PC-3 (cell line): ENCODE measurements at places on chromosomes 5 and 9. TPM values are rescaled to one million over a fixed set of nuclear protein-coding genes. Genes with fewer than 3 reads are reported as not detected.

DNA sequence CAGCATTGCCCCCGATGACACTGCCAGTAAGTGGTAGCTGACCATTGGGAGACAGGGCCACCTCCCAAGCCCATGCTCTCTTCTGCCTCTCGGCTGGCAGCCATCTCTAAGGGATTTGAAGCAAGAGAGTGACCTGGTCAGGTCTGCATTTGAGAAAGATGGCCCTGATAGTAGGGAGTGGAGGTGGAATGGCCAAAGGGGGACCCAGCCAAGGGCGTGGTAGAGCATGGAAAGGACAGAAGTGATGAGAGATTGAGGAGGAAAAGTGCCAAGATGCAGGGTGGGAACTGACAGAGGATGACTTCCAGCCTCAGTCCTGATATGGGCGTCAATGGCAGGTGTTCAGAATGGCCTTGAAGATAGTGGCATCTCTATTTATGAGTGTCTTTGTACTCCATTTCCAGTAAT, 9.0 kb downstream of the ABL1 start:
- no peaks in the 10 kb centered on the region for H3K36me3 ChIP-seq
- no peak overlapping the region for H3K27ac ChIP-seq
- peaks cover 39% of the 10 kb centered on the region for H3K4me1 ChIP-seq

- H3K27me3 ChIP-seq = no peaks in the 10 kb centered on the region
- peak overlapping the region; percentile 46 for H3K27ac ChIP-seq
- DNase-seq = peak; percentile 99
- no peak overlapping the region for H3K4me3 ChIP-seq
- H3K4me1 ChIP-seq = peaks cover 45% of the 10 kb centered on the region
- H3K36me3 ChIP-seq = no peaks in the 10 kb centered on the region; the same call in 1 of the 2 replicates
Measured at GRCh38 chr5:31987985-31988710, 186.0 kb downstream of the GOLPH3 start.

DNA sequence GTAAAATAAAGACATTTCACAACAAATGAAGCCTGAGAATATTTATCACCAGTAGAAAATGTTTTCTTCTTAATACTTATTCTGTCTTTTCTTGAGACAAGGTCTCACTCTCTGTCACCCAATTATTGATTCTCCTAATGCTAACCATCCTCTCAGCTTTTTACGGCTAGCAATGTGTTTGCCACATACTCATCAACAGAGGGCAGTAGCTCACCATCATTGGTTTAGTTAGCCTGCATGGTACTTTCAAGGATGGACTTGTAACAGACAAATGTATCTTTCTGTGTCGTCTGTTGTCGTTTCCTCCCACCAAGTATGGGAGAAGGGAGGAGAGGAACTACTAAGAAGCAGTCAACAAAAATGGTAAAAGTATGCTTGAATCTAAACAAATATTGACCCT, 5.9 kb upstream of the ACO1 start:
- no peaks in the 10 kb centered on the region for H3K27me3 ChIP-seq
- H3K36me3 ChIP-seq = no peaks in the 10 kb centered on the region
- no peak overlapping the region for H3K27ac ChIP-seq
- DNase-seq = peak; percentile 69
- no peak overlapping the region; the same call in 1 of the 2 replicates for H3K4me3 ChIP-seq

DNA sequence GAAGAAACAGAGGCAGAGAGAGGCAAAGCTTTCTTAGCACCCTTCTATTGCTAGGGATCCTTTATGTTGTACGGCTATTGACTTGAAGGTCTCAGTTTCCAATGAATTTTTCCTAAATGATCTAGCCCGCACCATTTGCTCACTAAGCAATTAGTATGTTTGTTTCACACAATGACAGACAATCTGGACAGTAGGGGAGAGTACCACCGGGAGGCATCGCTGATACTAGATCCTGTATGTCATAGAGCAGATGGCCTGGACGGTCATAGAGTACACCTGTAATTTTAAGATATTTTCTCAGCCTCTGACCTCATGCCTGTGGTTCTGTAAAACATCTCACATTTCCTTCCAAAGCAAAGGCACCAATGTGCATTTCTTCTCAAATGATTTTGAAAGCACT, 194.3 kb downstream of the TLE4 start:
- DNase-seq = peak; percentile 16
- H3K4me1 ChIP-seq = peaks cover 12% of the 10 kb centered on the region; the same call in 1 of the 2 replicates
- no peak overlapping the region for H3K4me3 ChIP-seq
- H3K36me3 ChIP-seq = no peaks in the 10 kb centered on the region

GRCh38 chr5:142242272-142242671, 82.5 kb downstream of the SPRY4 start:
- no peaks in the 10 kb centered on the region for H3K36me3 ChIP-seq
- DNase-seq = no peak
- H3K27ac ChIP-seq = no peak overlapping the region
- H3K4me3 ChIP-seq = no peak overlapping the region
- H3K4me1 ChIP-seq = peaks cover 14% of the 10 kb centered on the region

Gene GFI1B
- not detected in 2 replicates for total RNA-seq

DNA sequence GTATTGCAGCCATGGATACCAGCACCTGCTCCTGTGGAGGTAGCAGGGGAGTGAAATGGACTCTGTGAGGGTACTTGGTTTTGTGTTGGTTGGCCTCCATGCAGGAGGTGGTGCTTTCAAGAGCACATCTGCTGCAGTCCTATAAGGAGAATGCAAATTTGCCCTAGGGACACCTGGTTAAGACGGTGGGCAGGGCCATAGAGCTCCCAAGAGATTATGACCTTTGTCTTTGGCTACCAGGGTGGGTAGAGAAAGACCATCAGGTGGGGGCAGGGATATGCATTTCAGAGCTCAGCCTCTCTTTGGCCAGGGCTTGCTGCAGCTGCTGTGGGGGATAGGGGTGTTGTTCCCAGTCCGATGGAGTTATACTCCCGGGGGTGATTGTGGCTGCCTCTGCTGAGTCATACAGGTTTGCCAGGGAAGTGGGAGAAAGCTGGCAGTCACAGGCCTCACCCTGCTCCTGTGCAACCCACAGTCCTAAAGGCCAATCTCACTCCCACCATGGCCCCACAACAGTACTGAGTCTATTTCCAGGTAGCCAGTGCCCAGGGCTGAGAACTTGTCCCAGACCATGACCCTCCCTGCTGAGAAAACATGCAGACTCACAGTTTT, 14.0 kb upstream of the PDLIM4 start:
- no peaks in the 10 kb centered on the region for H3K36me3 ChIP-seq
- no peak overlapping the region for H3K27ac ChIP-seq
- no peaks in the 10 kb centered on the region for H3K27me3 ChIP-seq
- no peak overlapping the region for H3K4me3 ChIP-seq

Gene DNAJB5
- 7.3 and 9.3 TPM in 2 replicates for total RNA-seq

Gene PAPPA
- not detected in 2 replicates for total RNA-seq

Gene LRRC70
- total RNA-seq = 1.5 and 1.6 TPM in 2 replicates

Gene OR13C9
- total RNA-seq = not detected in 2 replicates

GRCh38 chr9:129806061-129806460, 3.1 kb downstream of the TOR1B start:
- H3K27ac ChIP-seq = no peak overlapping the region
- H3K27me3 ChIP-seq = no peaks in the 10 kb centered on the region

DNA sequence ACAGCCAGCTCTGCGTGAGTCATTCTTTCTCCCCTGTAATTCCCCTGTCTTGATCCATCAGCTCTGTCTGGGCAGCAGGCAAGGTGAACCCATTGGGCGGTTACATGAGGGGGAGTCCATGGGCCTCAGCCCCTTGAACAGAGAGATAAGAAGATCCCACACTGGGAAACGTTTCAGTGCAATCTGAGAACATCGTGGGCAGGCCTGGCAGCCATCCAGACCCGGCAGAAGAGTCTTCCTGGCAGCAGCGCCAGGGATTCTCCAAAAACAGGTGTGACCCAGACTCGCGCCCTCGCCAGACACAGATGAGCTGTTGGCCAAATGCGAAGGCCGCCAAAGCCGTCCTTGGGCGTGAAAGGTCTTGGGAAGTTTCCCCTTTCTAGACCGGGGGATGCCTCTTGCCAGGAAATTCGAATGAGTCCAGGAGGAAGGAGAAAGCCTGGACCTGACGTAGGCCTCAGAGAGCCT, 6.4 kb upstream of the SLC12A7 start:
- peak overlapping the region; percentile 31 for H3K27ac ChIP-seq
- H3K4me1 ChIP-seq = peaks cover 28% of the 10 kb centered on the region
- no peak overlapping the region for H3K4me3 ChIP-seq
- no peaks in the 10 kb centered on the region for H3K27me3 ChIP-seq

Gene STC2
- total RNA-seq = 99.9 and 182 TPM in 2 replicates

GRCh38 chr5:112883192-112883591, 22.1 kb downstream of the SRP19 start:
- no peak overlapping the region for H3K27ac ChIP-seq
- H3K4me1 ChIP-seq = peaks cover 9% of the 10 kb centered on the region
- DNase-seq = no peak
- no peak overlapping the region for H3K4me3 ChIP-seq
- peaks cover 43% of the 10 kb centered on the region for H3K36me3 ChIP-seq
- no peaks in the 10 kb centered on the region for H3K27me3 ChIP-seq

DNA sequence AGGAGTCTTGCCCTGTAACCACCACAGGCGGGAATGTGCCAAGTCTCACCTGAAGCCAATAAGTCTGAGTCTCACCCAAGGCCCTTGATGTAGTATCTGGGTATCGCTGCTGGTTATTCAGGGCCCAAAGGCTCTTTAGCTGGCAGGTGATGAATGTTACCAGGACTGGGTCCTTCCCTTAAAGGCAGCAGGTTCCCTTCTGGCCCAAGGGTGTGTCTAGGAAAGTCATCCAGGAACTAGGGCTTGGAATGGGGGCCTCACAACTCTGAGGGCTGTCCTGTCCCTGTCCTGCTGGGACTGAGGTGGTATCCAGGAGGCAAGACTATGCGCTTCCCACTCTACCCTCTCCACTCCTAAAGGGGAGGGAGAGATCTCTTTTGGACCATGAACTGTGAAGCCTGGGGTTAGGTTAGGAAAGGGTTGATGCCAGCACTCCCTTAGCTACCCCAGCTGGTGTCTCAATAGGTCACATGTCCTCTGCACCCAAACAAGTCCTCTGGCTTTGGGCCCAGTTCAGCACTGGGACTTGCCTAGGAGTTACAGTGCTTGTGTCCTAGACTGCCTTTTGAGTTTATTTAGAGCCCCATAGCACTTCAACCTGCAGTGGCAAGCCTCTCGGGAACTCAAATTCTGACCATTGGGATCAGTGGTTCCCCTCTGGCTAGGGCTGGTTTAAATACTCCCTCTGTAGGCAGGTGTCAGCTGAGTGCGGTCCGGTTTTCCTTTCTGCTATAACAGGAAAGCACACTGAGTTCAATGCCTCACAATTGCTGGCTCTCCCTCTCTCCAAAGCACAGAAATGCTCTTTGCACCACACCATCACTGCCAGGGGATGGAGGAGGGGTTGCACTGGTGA, 22.5 kb upstream of the RANBP3L start:
- no peak overlapping the region for H3K4me3 ChIP-seq
- H3K4me1 ChIP-seq = no peaks in the 10 kb centered on the region
- no peak for DNase-seq
- peaks cover 17% of the 10 kb centered on the region for H3K27me3 ChIP-seq
- no peaks in the 10 kb centered on the region for H3K36me3 ChIP-seq
